ENCODE measurements at places on chromosomes 6 and 20.
A peak's percentile ranks its signal among the peaks of the same experiment; 100 is the strongest.

GRCh38 chr6:31874084-31874670, 4.6 kb downstream of the SLC44A4 start:
- no peak for DNase-seq

GRCh38 chr6:98384334-98384733, 450.0 kb upstream of the POU3F2 start:
- DNase-seq = no peak

DNA sequence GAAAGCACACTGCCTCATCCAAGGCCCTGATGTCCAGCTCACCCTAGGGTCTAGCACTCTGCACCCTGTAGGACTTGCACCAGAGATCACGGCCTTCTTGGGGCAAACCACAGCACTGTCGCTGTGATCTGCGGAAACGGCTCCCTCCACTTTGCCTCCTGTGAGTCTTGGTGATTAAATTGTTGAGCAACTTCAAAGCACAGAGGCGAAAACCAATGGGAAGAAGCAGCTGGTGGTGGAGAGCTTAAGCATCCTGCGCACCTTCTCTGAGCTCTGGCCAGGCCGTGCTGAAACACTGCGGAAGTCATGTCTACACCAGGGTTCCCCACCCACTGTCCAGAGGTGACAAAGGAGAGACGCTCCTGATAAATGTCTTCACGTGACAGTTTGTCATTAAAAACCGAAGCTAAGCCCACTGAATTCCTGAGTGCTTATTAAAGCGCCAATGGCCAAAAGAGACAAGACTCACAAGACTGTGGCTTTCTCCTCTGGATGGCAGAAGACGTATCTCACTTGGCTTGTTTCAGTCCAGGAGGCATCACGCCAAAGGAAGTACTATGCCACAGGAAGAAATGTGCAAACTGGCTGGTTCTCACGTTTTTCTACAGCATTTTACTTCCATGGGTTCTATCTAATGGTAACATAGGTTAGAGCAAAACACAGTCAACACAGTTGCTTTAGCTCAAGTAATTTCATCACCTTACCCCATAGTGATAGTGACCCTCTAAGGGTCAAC, 3.1 kb downstream of the RAMACL start:
- no peak for DNase-seq

- DNase-seq = no peak
Measured at GRCh38 chr20:39880890-39881289, 808.1 kb downstream of the MAFB start.

DNA sequence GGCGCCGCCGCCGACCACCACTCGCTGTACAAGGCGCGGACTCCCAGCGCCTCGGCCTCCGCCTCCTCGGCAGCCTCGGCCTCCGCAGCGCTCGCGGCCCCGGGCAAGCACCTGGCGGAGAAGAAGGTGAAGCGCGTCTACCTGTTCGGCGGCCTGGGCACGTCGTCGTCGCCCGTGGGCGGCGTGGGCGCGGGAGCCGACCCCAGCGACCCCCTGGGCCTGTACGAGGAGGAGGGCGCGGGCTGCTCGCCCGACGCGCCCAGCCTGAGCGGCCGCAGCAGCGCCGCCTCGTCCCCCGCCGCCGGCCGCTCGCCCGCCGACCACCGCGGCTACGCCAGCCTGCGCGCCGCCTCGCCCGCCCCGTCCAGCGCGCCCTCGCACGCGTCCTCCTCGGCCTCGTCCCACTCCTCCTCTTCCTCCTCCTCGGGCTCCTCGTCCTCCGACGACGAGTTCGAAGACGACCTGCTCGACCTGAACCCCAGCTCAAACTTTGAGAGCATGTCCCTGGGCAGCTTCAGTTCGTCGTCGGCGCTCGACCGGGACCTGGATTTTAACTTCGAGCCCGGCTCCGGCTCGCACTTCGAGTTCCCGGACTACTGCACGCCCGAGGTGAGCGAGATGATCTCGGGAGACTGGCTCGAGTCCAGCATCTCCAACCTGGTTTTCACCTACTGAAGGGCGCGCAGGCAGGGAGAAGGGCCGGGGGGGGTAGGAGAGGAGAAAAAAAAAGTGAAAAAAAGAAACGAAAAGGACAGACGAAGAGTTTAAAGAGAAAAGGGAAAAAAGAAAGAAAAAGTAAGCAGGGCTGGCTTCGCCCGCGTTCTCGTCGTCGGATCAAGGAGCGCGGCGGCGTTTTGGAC, 2.0 kb downstream of the SOX4 start:
- DNase-seq = no peak

GRCh38 chr6:125114248-125114858, 39.2 kb upstream of the TPD52L1 start:
- peak; percentile 66 for DNase-seq

- no peak for DNase-seq
Measured at GRCh38 chr6:55636406-55637102, 57.6 kb upstream of the HMGCLL1 start.

- DNase-seq = no peak
Measured at GRCh38 chr6:164247106-164247505, 832.6 kb downstream of the QKI start.

GRCh38 chr20:15296422-15296821, 959.0 kb upstream of the FLRT3 start:
- no peak for DNase-seq

DNA sequence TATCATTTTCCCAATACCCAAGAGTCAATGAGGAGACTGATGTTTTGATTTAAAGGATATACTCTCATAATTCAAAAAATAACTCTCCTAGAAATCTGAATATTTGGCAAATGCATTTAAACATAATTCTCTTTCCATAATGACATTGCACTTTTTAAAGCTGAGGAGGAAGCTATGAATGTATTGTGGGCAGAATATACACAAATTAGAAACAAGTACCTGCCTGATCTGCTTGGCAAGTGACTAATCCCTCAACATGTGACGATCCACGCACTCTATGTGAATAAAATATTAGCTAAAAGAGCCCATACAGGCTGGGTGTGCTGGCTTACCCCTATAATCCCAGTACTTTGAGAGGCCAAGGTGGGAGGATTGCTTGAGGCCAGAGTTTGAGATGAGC, 88.3 kb upstream of the CCDC28A start:
- no peak for DNase-seq

GRCh38 chr6:136677344-136677743, 114.9 kb downstream of the MAP3K5 start:
- DNase-seq = no peak

DNA sequence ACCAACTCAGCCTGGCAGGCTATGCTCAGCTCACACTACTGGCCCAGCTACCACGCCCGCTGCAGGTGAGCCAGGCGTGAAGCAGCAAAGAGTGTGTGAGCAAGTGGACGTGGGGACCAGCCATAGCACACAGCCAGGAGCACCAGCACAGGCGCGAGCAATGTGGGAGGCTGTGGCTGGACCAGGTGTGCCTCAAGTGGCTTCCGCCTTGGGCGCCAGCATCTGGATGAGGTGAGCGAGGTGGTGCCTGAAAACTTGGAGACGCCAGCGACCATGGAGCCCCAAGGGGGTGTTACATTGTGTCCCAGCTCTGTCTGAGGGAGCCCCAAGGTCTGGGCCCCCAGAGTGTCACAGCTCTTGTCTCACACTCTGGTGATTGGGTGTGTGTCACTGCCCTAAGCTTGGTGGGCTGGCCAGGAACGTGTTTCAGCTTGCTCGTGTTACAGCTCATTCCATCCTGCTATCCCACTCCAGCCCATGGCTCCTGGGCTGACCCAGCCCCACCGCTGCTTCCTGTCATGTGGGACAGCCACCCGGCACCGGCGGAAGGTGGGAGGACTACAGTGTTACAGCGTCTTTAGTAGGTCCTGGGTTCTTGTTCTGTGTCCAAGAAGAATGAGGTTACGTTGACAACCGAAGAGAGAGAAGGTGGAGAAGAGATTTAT, 508.0 kb upstream of the MMS22L start:
- DNase-seq = no peak

GRCh38 chr6:5249451-5250122, 11.2 kb downstream of the LYRM4 start:
- DNase-seq = no peak

DNA sequence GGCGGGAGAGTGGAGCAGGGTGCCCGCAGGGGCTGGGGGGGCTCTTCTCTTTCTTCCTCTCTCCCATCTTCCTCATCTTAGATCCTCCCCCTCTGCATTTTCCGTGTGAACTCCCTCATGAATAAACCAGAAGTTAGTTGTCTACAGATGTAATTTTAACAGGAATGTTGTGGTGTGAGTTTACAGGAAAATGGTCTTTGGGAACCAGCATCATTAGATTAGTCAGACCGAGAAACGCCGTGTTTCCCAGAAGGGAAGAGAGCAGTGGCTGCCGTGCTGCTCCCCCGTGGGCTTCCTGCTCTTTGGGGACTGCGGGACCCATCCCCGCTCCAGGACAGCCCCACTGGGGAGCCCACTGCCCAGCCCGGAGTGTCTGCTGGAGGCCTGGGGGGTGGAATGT, 3.4 kb downstream of the MYT1 start:
- no peak for DNase-seq

GRCh38 chr20:39795401-39796272, 833.5 kb downstream of the DHX35 start:
- DNase-seq = no peak

DNA sequence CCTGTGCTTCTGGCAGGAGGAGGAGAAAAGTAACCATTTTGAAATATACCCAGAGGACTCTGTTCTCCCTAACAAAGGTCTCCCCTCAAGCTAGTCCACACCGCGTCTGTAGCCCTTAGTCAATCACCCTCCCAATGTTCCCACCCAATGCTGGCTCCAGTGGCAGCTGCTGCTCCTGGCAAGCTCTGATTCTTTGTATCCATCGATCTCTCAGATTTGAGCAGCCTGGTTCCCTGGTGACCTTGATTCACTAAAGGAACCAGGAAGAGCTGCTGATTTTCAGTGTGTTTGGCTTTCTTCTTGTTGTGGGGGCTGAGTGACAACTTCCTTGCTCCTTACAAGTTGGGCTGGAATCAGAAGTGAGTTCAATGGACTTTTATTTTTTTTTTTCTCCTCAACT, 68.5 kb downstream of the FOXC1 start:
- DNase-seq = no peak

- no peak for DNase-seq
Measured at GRCh38 chr6:137736048-137736818, 130.8 kb upstream of the TNFAIP3 start.

DNA sequence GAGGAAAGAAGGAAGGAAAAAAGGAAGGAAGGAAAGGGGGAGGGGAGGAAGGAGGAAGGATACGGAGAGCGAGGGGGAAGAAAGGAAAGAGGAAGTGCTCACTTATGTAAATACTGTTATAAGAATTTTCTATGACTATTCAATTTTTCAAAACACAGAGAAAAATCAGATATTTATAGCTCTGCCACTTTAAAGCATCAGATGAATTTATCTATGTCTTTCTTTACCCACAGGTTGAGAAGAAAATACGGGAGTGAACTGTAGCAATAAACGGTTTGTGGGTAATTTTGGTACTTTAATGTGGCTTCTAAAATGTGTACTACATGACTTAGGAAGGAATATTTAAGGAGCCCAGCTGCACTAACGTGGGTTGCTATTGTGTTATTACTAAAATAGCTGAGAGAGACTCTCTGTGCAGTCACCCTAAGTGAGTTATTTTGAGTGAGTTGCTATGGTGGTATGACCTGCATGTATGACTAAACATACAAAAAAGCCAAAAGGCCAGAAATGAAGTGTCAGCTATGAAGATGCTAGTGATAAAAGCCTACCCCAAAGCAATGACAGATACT, 225.5 kb downstream of the SOD2 start:
- no peak for DNase-seq

DNA sequence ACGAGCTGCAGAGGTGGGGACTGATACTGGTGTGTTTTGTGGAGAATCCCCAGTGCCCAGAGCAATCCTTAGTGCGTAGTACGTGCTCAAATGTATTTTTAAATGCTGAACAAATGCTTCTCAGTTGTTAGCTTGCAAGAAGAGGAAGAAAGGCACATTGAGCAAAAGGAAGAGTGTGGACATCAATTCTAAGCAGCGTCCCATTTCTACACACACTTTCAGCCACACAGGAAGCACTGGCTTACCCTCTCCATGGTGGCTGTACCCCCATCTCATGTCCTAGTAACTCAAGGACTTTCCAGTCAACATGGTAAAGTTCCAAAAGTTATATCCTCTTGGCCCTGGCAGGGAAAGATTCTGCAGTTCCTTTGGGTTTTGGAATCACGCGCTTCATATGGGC, 98.8 kb upstream of the NXT1 start:
- no peak for DNase-seq

GRCh38 chr6:98821756-98822405, 12.5 kb upstream of the POU3F2 start:
- no peak for DNase-seq

DNA sequence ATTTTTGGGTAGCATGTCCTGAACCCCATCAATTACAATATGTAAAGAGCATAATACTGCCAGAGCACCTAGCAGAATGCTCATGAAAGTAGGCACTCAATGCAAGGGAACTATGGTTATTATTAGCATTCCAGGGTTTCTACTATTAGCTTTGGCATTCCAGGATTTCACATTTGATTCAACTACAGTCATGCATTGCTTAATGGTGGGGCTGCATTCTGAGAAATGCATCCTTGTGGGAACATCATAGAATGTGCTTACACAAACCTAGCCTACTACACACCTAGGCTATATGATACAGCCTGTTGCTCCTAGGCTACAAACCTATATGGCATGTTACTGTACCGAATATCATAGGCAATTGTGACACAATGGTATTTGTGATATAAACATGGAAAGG, 247.8 kb downstream of the CD83 start:
- DNase-seq = no peak

DNA sequence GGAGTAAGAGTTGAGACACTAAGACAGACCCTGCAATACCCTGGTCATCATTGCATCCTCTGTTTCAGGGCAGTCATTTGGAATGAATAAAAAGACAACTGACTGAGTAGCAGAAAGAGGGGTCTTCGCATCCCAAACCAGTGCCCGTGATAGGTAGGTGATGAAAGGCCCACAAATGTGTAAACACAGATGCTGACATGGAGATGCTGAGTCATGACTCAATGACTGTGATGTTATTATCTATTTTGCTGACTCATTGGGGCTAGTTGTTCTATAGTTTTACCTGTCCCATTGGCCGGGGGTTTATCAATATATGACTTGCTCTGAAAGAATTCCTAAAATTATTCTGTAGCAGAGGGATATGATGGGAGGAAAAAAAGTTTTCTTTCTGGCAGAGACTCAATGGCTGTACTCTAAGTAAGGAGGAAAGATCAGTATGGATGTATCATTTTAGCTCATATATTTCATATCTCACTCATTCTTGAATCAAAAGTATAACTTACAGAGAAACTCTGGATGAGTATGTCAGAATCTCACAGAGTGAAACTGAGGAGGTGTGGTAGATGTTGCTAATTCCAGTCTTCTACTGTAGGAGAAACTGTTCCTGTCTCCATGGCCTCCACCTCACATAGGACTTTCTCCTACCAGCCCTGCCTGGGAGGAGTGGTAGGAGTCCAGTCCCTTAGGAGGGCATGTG, 119.9 kb upstream of the PREP start:
- no peak for DNase-seq

DNA sequence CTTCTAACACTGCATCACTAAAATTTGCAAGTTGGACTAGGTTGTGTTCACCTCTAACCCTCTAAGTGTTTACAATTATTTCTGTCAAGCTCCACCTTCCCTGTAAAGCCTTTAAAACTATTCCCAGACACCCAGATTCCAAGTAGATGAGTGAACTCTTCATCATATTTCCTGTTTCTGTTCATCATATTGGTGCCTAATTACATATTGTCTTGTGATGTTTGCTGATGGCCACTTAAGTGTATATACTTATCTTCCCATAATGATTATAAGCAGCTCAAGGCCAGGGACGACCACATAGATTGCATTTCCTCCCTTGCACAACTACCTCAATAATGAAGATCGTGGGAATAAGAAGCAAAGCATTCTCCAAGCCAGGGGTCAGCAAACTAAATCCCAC, 16.8 kb downstream of the TNFRSF21 start:
- DNase-seq = no peak

- no peak for DNase-seq
Measured at GRCh38 chr6:122788208-122788607, 850 bp upstream of the SMPDL3A start.

GRCh38 chr6:67689329-67689728, 945.8 kb upstream of the ADGRB3 start:
- DNase-seq = no peak
